ENCODE measurements at places on chromosomes 3 and 15.

GRCh38 chr15:52010633-52011595 lies 8.1 kb upstream of the MAPK6 start:
- DNase-seq, result peak; percentile 74

GRCh38 chr3:16697443-16698147 lies 92.4 kb upstream of the DAZL start:
- peak; percentile 63 for DNase-seq

GRCh38 chr3:98962189-98962930 lies 60.9 kb upstream of the DCBLD2 start:
- DNase-seq, result peak; percentile 97

- DNase-seq, result no peak
These were observed 1.8 kb downstream of the APBA2 start for GRCh38 chr15:28887339-28888174.

- no peak for DNase-seq
These were observed 18.7 kb upstream of the HES1 start for GRCh38 chr3:194117104-194117845.

GRCh38 chr3:137778941-137779340 lies 14.8 kb downstream of the SOX14 start:
- no peak for DNase-seq

DNA sequence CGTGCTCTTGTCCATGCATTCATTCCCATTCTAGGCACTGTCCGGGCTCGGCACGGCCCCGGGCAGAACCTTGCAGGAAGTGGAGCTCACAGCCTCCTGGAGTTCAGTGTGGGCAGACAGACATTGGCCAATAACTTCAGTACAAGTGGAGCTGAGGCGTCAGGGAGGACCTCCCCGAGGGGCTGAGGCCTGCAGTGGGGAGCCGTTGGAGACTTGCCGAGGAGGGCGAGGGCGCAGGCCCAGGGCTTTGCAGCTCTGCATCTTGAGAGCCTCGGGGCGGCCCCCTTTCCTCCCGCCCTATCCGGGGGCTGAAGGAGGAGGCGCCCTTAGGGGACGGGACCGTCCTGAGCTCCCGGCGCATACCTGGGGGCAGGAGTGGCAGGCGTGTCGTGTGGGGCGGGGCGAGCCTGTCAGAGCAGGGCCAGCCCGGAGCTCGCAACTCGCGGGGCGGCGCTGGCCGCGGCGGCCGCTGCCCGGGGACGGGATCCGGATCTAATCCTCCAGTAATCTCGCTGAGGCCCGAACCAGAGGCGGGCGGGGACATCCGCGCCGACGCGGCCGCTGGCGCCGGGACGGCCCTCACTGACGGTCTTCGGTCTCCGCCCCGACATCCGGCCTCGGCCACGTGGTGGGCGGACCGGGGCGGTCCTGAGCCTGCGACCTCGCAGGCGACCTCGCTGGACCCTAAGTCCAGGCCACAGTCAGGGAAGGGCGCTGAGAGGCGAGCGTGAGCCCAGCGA lies at the start of gene ACY1:
Gene ACY1, plus strand, starts transcription at position 698 of the 740 bp plus-strand sequence. CDS start 530 bp downstream, outside the sequence.
- DNase-seq, result peak; percentile 77

GRCh38 chr15:60228619-60229018 lies 169.2 kb downstream of the ANXA2 start:
- DNase-seq, result no peak

DNA sequence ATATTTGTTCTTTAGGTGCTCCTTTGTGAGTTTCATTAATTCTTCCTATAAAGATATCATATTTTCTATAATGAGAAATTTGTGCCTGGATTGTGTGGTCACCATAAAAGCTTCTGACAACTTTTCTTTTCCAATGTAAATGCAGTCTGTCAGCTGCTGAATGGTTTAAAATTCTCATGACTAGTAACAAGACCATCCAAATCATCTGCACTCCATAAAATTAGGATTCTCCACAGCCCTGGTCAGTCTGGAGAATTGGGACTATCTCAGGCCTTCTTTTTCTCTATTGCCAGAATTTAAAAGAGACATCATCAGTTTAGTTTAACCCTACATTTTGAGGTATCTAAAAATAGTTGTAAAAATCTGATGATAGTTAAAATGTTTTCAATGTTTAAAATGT lies 180.9 kb downstream of the DTWD1 start:
- DNase-seq, result no peak

All from fibroblast of upper back skin (primary cell).